Osteoblast (primary cell): ENCODE measurements at places on chromosomes 7 and 10. TPM values are rescaled to one million over a fixed set of nuclear protein-coding genes. Genes with fewer than 3 reads are reported as not detected.

GRCh38 chr7:25680636-25681035, 452.4 kb upstream of the NPVF start:
- no peak for DNase-seq

DNA sequence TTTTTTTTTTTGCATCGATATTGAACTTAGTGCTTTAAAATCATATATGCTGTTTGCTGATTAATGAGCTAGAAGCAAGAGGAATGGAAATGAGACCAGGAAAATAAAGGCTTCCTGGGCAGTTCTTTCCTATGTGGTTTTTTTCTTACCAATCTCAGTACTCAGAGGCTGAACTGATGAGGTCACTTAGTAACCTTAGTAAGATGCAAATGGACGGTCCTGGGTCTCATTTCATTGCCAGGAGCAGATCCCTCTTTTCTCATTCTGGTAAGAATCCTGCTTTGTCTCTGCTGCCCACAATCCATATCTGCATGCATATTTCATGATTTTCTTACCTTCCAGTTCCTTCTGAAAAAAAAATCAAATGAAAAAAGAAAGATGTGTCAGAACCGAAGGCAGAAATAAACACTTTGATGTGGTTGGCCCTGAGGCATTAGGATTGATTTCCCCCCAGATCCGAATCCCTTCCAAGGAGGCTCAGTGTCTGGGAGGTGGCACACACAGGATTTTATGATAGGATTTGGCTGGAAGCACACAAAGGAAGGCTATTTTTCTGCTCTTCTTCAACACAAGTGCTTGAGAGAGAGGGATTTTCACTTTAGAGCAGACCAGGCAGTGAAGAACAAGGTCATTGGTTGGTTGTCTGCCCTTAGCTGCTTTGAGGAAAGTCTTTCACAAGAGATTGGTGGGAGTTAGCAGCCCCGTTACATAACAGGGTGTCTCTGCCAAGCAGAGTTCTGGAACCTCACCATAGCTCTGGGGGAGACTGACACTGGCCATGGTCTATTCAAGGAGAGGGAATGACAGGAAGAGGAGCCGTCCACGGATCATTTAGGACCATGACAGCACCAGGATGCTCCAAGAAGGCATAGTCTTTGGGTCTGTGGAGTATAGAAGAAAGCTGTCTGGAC, 150.0 kb downstream of the CAMK1D start:
- DNase-seq = no peak

DNA sequence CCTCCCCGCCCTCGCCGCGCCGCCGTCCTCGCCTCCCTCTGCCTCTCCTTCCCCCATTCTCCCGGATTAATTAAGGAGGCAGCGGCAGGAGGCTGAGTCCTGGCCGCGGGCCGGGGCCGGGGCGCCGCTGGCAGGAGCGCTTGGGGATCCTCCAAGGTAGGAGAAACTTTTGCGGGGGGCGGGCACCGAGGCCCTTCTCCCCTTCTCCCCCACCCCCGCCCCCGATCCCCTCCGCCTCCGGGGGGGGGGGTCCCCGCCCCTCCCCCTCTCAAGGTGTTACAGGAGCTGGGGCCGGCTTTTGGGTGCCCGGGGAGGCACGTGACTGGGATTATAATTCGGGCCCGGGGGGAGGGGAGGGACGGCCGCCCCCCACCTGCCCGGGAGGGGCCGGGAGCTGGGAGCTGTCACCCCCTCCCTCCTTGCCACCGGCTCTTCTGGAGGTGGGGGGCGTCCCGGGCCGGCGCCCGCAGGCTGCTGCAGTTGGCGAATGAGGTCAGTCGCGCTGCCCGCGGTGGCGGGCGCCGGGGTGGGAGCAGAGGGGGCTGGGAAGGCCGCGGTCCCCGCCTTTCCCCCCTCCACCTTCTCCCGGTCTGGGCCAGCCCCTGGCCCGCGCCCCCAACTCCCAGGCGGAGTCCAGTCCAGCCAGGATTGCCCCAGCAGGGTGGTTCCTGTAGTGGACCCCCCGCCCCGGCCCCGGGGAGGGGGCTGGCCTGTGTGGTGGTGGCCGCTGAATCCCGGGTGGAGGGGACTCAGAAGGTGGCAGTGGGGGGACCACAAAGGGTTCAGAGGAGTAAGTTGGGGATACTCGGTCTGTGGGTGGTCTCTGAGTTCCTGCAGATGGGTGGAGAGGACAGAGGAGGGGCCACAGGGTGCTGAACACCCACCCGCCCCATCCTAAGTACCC, 567 bp downstream of the GTF2IRD1 start:
- DNase-seq = peak; percentile 86

GRCh38 chr10:8312079-8312478, 257.6 kb downstream of the GATA3 start:
- DNase-seq = no peak

- DNase-seq = no peak
Observed at GRCh38 chr7:126370038-126370668, 882.6 kb downstream of the GRM8 start.

GRCh38 chr7:29194594-29195427, at the start of gene CHN2:
Gene CHN2 (plus strand): TSS chr7:29194775.
- DNase-seq = peak; percentile 65

GRCh38 chr7:1466524-1467271, 7.4 kb upstream of the MICALL2 start:
- DNase-seq = peak; percentile 99

- no peak for DNase-seq
Observed at GRCh38 chr7:117312593-117313580, 10.0 kb downstream of the WNT2 start.

DNA sequence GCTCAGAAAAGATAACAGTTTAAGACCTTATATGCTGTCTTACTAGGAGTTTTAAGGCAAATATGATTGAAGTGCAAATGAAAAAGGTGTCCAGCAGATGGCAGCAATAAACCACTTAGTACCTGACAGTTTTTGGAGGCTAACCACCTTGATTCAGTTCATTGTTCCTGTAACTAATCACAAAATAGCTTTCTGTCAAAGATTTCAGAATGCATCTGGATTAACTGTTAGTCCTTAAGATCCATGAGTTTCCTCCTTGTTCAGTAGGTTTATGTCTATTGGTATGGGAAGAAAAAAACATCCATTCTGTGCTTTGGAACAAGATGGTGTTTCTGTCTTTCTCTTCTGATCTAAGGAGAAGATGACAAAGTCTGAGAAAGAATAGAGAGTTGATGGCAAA, 46.6 kb downstream of the CCSER2 start:
- DNase-seq = peak; percentile 17

GRCh38 chr10:118669020-118669791, 73.8 kb upstream of the PRLHR start:
- no peak for DNase-seq

DNA sequence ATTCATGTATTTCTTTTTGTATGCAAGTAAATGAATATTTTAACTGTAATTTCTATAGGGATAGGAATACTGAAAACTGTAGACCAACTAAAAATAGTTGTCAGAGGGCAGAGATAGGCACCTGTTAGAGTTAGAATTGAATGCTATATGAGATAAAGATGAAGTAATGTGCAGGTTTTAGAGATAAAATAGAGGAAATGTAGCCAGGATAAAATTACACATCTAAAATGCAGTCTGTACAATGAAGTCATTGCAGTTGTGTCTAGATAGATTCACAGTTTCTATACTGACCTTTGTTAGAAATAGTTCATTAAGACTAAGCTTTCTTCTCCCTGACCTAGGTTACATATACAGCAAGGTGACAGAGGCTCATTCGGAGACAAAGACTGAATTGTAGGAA, 46.2 kb downstream of the SMNDC1 start:
- DNase-seq = no peak

GRCh38 chr7:116162254-116162653, 48.1 kb upstream of the TES start:
- no peak for DNase-seq

GRCh38 chr7:42893346-42894240, 18.3 kb downstream of the C7orf25 start:
- DNase-seq = no peak

DNA sequence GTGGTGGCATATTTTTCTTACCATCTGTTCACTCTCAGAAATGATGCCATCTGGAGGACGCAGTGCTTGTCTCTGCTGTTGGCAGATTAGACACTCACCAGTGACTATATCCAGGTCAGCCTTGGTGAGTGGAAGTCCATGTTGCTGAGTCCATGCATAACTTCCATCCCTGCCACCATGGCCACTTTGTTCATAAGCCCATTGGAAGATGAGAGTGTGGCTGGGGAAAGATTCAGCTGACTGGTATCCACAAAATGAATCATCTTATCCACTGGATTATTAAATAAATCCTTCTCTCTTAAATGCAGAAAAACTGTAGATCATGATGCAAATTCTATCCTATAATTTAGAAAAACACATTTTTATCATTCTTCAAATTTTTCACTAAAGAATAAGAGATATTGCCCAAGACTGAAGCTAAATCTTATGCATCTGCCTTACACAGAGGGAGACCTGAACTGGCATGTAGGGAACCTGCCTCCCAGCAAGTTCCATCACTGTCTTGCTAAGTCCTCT, 726.9 kb downstream of the TNS3 start:
- DNase-seq = no peak

DNA sequence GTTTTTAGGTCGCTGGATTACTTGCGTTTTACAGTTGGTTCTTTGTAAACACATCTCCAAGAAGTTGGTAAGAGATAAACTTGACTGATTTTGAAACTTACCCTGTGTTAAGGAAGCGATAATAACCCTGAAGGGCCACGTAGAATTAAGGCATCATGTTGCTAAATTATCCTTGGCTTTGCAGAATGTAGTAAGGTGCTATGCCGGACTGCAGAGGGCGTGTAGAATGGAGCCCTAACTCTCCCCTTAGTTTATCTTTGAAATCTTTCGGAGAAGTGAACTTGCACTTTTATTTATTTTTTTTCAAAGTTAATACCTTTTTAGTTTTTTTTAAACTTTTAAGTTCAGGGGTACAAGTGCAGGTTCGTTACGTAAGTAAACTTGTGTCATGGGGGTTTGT, 208.8 kb upstream of the DKK1 start:
- DNase-seq = no peak

DNA sequence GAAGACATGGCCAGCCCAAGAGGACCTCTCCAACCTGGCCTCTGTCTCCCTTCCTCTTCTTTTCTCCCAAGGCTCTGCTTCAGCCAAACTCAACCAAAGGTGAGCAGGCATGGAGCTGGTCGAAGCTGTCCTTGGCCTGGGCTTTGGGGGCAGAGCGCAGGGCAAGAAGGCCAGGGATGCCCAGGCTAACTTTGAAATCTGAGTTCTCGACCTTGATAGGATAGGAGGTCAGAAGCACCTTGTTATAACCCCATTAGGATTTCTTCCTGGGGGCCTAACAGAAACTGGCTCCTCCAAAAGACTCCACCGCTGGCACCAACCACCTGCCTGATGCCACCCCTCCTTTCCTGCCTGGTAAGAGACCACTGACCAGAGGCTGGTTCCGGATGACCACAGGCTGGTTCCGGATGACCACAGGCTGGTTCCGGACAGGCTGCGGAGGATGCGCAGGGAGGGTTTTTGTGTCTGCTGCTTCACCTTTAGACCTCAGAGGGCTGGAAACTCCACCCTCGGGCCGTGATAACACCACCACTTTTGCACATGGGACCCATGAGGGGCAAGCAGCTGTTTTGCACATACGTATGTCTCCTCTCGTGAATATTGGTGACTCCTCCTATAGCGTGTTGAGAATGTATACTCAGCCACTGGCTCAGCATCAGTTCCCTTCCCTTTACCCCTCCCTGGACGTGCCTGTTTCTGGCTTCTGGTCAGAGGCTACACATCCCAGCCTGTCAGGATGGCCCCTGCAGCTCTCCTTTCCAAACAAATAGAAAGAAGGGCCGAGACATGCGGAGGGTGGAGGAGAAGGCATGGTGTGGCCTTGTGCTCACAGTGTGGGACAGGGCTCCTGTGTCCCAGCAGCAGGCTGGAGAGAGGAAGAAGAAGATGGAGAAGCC, 140.1 kb downstream of the DNAJB6 start:
- DNase-seq = peak; percentile 72

DNA sequence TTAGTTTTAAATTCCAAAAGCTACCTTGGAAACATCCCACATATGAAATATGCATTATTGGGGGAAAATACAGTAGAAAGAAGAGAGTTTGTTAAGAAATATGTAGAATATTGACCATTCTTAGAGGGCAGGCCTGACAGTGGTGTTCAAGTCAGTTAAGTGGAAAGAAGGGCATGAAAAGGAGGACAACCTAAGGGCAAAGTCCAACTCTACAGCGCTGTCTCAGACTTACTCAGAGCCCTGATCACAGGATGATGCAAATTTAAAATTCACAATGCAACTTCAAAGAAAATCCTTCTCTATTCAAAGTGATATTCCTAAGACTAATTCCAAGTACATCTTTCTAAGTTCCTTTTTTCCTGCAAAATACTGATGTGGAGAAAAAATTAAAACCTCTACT, 139.1 kb upstream of the LRRTM3 start:
- DNase-seq = no peak

DNA sequence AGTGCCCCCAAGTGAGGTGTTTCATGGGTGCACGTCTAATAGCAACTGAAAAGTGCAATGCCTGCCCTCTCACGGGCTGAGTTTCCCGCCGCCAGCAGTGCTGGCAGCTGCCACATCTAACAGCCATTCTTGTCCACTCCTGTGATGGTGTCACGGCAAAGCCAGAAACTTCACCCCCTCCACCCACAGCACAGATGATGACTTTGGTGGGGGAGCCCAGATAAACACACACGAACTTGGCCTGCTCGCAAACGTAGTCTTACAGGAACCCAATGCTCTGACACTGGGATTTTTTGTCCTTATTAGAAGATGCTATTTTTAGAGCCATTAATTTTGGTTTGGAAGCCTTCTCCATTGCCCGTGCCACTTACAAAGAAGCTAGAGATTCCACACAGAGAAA, 26.7 kb downstream of the CPXM2 start:
- DNase-seq = no peak

- peak; percentile 66 for DNase-seq
Observed at GRCh38 chr10:15141136-15142054, 27.1 kb downstream of the NMT2 start.

DNA sequence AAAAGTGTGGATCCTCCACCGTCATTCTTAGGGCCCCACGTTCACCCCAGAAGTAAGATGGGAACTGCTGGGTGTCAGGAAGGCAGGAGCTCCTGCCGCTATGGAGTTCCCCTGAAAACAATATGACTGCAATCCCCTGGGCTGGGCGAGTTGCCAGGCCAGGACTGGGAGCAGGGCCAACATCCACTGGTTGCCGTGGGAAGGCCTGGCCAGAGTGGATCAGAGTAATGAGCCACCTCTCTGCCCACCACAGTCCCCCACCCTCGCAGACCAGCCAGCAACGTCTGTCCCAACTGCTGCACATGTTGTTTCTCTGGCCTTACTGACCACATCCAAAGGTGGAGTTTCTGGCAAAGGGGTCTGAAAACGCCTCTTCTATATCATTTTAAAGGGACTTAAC, 86.6 kb downstream of the STRA8 start:
- peak; percentile 88 for DNase-seq

The FLNC gene
- total RNA-seq = 93.7 and 130 TPM in 2 replicates

The ETV1 gene
- total RNA-seq = 15.9 and 22.4 TPM in 2 replicates

The CNNM1 gene
- 0.29 and 0.36 TPM in 2 replicates for total RNA-seq

The AGBL3 gene
- 2.2 and 2.7 TPM in 2 replicates for total RNA-seq

The CTTNBP2 gene
- 1.1 and 2.9 TPM in 2 replicates for total RNA-seq

The IGFBP3 gene
- total RNA-seq = 2,046 and 2,181 TPM in 2 replicates

The NUDT13 gene
- 1.8 and 2.1 TPM in 2 replicates for total RNA-seq

The FAM25A gene
- total RNA-seq = not detected in 2 replicates

The IPMK gene
- 10.9 TPM in 2 replicates for total RNA-seq

The CDHR1 gene
- under 0.01 TPM in 1 of 2 replicates, not detected in the other for total RNA-seq

The OR2A42 gene
- total RNA-seq = under 0.01 TPM in 1 of 2 replicates, not detected in the other

The MYO1G gene
- total RNA-seq = 0.29 and 0.36 TPM in 2 replicates

The GNG11 gene
- 7.6 and 8.8 TPM in 2 replicates for total RNA-seq
